ENCODE measurements at places on chromosomes 7 and 10. TPM values are rescaled to one million over a fixed set of nuclear protein-coding genes. Genes with fewer than 3 reads are reported as not detected.
A peak's percentile ranks its signal among the peaks of the same experiment; 100 is the strongest.

HERPUD2 gene
- total RNA-seq: 11.4 TPM

JCAD gene
- 27.9 TPM for total RNA-seq

CELF2 gene
- total RNA-seq: 42.8 TPM

GIMAP2 gene
- total RNA-seq: 0.98 TPM

PPP1R3A gene
- not detected for total RNA-seq

NRG3 gene
- not detected for total RNA-seq

SNX10 gene
- total RNA-seq: 2.5 TPM

DNA sequence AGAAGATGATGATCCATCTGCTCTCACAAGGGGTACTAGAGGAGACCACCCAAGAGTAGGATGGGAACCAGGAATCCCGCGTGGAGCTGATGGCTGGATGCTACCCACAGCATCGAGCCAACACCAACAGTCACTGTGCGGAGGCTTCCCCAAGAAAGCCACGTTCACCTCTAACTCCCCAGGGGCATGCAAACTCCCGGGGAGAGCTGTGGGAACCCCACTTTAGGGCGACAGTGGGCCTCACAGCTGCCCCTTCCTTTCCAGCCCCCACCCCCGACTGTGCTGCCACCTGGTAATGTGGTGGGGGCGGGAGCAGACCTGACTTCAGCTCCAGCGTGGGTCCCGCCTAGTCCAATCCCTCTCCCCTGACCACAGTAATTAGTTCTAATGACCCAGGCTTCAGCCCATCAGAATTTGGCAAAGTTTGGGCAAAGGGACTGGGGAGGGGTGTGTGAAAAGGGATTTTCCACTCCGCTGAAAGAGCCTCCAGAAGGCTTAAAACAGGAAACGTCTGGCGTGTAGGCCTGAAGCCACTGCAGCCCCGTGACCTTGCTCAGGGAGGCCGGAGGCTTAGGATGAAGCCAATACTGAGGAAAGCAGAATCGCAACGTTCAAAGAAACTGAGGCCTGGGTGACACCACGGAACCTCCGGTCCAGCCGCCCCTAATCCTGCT lies 20.3 kb downstream of the ASB13 start:
- no peak for DNase-seq

- DNase-seq: no peak
These were observed 10.7 kb upstream of the CAPZA2 start for GRCh38 chr7:116851671-116852070.

GRCh38 chr10:3811291-3811870 lies 26.4 kb upstream of the KLF6 start:
- DNase-seq: peak; percentile 71

GRCh38 chr7:37920305-37920848 lies at the start of gene EPDR1:
EPDR1 (plus strand) TSS chr7:37920640; CDS start chr7:37920940, 300 bp downstream.
- DNase-seq: no peak

- no peak for DNase-seq
These were observed 101.7 kb downstream of the PLXDC2 start for GRCh38 chr10:19917751-19918478.

DNA sequence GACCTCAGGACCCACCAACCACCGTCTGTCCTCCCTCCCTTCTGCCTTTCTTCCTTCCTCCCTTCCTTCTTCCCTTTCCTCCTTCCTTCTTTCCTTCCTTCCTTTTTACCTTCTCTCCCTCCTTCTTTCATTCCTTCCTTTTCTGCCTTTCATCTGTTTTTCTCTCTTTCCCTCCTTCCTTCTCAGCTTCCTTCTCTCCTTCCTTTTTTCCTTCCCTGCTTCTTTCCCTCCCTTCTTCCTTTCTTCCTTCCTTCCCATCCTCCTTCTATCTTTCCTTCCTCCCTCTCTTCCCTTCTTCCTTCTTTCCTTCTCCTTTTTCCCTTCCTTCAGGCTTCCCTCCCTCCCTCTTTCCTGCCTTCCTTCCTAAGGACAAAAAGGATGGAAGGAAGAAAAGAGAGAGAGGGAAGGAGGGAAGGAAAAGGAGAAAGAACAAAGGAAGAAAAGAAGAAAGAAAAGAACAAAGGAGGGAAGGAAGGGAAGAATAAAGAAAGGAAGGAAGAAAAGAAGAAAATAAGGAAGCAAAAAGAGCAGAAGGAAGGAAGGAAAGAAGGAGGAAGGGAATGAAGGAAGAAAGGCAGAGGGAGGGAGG lies 405.0 kb downstream of the GRID1 start:
- no peak for DNase-seq

DNA sequence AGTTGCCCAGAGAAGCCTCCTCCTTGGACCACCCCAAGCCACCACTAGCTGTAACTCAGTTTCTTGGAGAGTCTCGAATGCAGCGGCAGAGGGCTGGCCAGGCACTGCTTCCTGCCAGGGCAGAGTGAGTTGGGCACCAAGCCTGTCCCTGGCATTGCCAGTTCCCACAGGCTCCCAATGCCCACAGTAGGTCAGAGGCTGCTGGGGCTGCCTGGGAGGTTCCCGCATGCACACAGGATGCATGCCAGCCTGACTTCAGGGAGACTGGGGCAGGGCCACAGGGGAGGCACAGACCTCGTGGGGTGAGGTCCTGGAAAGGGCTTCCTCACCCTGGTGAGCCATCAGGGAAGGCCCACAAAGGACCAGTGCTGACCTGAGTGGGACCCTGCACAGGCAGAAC lies 152.8 kb downstream of the ZNF248 start:
- DNase-seq: no peak

DNA sequence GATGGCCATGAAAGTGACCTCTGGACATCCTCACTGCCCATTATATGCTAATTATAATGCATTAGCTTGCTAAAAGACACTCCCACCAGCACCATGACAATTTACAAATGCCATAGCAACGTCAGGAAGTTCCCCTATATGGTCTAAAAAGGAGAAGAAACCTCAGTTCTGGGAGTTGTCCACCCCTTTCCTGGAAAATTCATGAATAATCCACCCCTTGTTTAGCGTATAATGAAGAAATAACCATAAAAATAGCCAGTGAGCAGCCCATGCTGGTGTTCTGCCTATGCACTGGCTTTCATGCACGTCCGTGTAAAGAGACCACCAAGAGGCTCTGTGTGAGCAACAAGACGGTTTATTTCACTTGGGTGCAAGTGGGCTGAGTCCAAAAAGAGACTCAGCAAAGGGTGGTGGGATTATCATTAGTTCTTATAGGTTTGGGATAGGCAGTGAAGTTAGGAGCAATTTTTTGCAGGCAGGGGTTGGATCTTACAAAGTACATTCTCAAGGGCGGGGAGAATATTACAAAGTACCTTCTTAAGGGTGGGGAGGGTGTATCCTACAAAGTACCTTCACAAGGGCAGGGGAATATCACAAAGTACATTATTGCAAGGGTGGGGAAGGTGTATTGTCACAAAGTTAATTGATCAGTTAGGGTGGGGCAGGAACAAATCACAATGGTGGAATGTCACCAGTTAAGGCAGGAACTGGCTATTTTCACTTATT lies 45.6 kb downstream of the LBX1 start:
- DNase-seq: no peak

DNA sequence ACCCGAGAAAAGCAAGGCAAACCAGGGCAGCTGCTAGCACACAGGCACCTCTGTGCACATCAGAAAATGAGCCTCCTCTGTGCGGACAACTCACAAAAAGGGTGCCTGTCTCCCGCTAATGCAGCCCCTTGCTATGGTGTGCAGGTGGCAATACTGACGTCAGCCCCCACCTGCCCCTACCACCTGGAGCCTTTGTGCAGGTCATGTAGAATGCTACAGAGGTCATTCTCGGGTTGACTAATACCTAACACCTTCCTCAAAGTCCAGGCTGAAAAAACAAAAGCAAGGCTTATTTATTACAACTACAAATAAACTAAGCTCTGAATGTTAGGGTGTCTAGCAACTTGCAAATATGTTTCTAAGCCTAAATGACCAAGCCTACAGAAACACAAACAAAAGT lies 13.9 kb downstream of the PIP4K2A start:
- DNase-seq: no peak

- DNase-seq: no peak
These were observed 26.3 kb downstream of the SND1 start for GRCh38 chr7:127678337-127678736.

- no peak for DNase-seq
These were observed 13.0 kb downstream of the ZNF316 start for GRCh38 chr7:6650086-6650485.

- no peak for DNase-seq
These were observed 435.6 kb upstream of the NFE2L3 start for GRCh38 chr7:25716421-25716820.

GRCh38 chr10:84117686-84118394 lies 21.5 kb upstream of the GHITM start:
- DNase-seq: no peak

DNA sequence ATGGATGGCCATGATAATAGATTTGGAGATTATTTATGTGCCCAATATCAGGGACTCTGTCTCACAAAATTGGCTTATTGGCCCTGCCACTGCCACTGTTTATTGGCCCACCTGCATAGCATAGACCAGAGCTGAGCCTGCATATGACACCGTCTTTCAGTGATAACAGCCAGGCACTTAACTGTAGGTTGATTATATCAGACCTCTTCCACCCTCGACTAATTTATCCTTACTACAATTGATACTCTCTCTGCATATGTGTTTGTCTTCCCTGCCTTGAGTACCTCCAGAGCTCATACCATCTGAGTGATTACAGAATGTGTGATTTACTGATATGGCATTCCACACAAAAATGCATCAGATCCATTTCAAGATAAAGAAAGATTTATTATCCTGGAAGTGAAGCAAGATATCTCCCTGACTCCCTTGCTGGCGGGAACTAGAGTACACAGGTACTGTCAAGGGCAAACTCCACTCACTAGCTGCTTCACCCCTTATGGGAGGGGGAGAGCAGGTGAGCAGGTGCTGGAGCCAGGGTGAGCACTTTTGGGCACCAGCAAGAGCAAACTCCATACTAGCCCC lies 13.1 kb upstream of the SAMD9L start:
- no peak for DNase-seq

GRCh38 chr10:86862373-86862772 lies 95.0 kb downstream of the MMRN2 start:
- no peak for DNase-seq

DNA sequence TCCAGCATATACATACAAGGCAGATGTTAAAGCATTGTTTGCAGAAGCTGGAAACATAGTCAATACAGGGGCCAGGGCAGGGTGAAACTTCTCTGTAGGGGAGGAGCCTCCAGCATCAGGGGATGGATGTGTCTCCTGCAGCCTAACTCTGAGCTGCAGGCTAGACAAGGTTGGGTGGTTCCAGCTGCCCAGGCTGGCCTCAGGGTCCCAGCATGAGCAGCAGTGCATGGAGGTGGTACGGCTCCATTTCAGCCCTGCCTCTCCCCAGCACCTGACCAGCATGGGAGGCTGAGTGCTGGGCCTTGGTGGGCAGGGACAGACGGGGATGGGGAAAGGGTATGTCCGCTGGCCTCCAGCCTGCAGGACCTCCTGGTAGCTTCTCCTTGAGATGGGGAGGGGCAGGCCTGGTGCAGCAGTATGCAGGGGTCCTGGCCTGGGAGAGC lies 7.4 kb upstream of the TBRG4 start:
- DNase-seq: no peak

GRCh38 chr10:116838143-116838725 lies 11.1 kb upstream of the ENO4 start:
- DNase-seq: no peak
